WTC11 (cell line): ENCODE measurements at places on chromosomes 11 and 22. TPM values are rescaled to one million over a fixed set of nuclear protein-coding genes. Genes with fewer than 3 reads are reported as not detected.

DNA sequence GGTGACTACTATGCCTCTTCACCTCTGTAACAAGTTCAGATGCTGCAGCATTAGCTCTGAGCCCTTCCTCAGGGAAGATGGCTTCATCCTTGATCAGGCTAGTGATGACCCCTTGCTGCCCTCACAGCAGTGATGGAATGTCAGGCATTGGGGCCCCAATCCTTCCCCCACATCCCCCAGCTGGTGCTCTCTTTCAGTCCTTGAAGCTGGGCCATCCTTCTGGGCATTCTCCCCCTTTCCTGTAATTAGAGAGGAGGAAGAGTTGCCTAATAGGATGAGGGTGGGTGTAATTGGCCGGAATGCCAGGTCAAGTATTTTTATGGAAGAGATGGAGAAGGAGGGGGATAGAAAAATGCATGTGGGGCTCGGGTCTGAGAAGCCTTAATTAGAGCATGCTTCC, 62.6 kb downstream of the TRAF6 start:
- no peak for DNase-seq

GRCh38 chr11:32829157-32829679, 509 bp upstream of the PRRG4 start:
- no peak for DNase-seq

CBLIF gene
- not detected in 3 replicates for total RNA-seq

A4GALT gene
- total RNA-seq = 13.9 to 22.1 TPM (median 16.8 TPM) in 3 replicates
